Stimulated activated CD8-positive, alpha-beta memory T cell treated with anti-CD3 and anti-CD28 coated beads, Interleukin-4, amount 100 ng/mL, for 1 hour (primary cell): ENCODE measurements at places on chromosomes 12 and 14.

DNA sequence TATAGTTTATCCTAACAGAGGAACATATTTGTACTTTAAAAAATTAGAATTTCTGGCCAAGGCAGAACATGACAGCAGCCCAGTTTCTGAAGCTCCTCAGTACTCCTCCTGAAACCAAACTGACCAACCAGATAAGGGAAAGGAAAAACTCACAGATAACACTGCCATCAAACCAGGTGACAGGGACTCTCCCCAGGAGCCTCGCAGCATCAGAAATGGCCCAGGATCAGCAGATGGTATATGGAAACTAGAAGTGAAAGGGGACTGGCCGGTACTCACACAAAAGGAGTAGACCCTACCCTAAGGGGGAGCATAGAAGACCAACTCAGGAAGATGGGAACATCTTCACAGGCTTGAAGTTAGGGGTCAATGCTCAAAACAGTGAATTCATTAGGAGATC lies 22.0 kb downstream of the GALC start:
- no peak for DNase-seq

DNA sequence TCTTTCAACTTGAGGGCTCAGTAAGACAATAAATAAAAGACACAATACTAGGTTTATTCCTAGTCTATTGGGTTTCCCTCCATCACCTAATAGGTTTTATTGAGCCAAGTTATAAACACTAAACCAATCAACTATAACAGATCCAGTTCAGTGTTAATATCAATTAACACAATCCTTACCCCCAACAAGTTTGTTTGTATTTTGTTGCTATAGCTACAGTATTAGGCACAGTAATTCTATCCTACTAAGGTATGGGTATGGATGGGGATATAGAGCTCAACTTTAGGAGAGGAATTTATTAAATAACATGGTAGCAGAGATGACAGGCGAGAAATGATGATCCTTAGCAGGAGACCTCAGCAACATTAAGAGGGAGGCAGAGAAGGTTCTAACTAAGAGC lies 13.3 kb downstream of the PPP4R3A start:
- no peak for DNase-seq

DNA sequence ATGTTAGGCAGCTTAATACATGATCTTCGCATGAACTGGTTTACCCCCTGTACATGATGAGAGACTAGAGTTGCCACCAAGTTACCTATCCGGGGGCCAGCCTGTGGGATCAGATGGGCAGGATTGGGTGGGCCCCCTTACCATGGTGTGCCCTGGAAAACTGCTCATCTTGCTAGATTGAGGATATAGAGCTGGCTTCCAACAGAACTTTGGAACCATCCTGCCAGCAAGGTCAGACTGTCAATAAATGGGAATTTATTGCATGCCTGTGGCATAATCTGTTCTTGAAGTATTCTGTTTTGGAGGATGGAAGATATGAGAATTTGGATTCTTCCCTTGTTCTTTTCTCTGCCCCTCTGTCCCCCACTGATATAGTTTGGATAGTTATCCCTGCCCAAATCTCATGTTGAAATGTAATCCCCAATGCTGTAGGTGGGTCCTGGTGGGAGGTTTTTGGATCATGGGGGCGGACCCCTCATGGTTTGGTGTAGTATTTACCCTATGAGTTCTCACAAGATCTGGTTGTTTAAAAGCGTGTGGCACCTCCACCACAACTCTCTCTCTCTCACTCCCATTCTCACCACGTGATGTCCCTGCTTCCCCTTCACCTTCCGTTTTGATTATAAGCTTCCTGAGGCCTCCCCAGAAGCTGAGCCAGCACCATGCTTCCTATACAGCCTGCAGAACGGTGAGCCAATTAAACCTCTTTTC lies 3.7 kb upstream of the TM9SF1 start:
- no peak for DNase-seq

- no peak for DNase-seq
Observed at GRCh38 chr12:11893998-11894397, 176.7 kb upstream of the BCL2L14 start.

DNA sequence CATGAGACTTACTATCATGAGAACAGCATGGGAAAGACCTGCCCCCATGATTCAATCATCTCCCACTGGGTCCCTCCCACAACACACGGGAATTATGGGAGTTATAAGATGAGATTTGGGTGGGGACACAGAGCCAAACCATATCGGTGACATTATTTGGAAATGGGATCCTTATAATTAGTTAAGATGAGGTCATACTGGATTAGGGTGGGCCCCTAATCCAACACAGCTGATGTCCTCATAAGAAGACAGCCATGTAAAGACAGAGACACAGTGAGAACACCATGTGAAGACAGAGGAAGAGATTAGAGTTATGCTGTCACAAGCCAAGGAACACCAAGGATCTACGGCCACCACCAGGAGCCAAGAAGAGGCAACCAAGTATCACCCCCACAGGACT lies 161.7 kb downstream of the SPTSSA start:
- DNase-seq = no peak

DNA sequence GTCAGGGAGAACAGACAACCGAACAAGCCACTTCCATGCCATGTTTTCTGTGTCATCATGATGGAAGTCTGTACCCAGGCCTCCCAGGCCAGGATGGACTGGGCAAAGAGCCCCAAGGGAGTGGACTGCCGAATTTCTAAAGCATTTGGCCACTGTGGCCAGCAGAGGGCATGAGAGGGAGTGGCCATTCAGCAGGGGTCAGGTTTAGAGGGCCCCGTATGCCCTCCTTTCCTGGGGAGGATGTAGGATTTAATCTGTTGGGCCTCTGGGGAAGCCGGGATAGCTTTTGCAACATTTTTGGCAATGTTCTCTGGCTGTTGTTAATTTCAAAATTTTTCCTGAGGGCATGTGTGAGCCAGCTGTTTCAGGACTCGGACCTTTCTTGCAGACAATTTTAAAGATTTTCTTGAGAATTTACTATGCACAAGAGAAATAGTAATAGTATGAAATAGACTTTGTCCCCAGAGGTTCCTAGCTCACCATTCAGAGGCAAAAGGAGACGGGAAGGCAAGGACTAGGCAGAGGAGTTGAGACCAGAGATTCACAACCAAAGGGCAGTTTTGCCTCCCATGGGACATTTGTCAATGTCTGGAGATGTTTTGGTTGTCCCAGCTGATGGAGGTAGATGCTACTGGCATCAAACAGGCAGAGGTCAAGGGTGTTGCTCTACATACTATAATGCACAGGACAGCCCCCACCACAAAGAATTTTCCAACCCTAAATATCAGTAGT lies 18.0 kb downstream of the ACACB start:
- DNase-seq = no peak

DNA sequence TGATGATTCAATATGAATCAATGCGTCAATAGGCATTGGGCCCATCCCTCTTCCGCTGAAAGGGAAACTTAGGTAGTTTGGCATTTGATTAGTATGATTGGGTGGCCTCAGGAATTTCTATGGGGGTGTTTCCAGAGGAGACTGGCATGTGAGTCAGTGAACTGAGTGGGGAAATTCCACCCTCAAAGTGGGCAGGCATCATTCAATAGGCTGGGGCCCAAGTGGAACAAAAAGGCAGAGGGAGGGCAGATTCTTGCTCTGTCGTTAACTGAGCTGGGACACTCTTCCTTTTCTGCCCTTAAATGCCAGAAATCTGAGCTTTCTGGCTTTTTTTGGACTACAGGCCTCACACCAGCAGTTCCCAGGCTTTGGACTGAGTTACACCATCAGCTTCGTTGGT lies 373.5 kb downstream of the RPS29 start:
- DNase-seq = no peak

GRCh38 chr14:60217713-60218112 lies 31.3 kb upstream of the PPM1A start:
- DNase-seq = no peak

DNA sequence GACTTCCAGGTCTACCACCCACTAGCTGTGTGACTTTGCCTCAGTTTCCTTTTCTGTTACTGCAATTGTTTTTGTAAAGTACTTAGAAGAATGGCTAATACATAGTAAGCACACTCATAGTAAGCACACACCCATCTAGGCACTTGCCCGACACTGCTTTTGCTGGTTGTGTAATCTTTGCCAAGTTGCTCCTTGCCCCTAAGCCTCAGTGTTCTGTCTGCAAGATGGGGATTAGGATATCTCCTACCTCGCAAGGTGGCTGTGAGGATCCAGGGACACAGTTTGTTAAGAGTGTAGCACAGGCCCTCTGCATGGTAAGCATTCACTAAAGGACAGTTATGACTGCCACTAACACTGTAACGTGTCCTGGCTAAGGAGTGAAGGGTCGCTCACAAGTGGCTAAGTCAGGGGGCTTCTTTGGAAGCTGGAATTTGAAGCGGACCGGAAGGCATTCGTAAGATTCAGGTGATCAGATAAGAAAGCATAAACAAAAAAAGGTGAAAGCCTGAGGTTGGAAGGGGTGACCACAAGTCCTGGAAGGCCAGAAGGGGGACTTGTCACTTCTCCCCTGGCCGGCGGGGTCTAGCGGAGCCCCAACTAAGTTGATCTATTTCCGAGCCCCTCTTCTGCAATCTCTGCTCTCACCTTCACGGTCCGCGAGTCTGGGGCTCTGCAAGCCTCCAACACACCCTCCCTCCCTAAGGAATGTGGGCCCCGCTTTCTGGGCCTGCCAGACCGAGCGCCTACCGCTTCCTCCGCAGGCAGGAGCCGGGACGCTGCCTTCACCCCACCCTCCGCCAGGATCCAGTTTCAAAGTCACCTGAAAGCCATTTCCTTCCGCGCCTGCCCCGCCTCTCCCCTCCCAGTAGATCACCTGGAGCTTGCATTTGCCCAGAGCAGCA lies 1.5 kb upstream of the PLEKHG3 start:
- DNase-seq = no peak

- no peak for DNase-seq
Observed at GRCh38 chr12:26791301-26791791, 41.6 kb downstream of the ITPR2 start.

DNA sequence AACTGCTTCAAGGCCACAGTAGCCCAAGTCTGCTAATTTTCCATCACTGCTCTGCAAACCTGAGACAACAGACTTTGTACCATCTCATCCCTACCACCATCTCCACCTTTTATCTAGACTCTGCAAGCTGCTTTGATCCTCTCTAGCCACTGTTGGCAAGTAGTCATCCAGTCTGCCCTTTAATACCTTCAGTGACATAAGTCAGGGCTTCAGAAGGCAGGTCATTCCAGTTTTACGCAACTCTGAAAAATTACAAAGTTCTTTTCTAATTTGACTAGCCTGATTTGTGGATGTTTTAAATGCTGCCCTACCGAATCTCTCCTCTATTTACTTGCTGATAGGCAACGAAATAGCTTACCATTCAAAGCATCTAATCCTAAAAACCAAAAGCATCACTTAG lies 2.8 kb downstream of the FERMT2 start:
- DNase-seq = no peak

- DNase-seq = no peak
Observed at GRCh38 chr12:43883311-43883710, 47.4 kb downstream of the TMEM117 start.

- no peak for DNase-seq
Observed at GRCh38 chr12:3165078-3165980, 88.2 kb downstream of the TSPAN9 start.
